ENCODE measurements at places on chromosomes 1 and 21.

DNA sequence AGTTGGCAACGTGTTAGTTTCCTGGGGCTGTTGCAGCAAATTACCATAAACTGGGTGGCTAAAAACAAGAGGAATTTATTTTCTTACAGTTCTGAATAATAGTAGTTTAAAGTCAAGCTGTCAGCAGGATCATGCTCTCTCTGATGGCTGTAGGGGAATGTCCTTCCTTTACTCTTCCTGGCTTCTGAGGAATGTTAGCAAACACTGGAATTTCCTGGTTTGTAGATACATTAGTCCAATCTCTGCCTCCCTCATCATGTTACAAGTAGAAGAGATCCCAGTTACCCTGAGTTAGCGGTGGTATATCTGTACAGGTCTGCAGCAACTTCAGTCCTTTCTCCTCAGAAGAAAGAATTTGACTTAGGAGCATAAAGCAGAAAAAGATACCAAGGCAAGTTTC lies 2249.1 kb downstream of the NCAM2 start:
- no peak for DNase-seq

DNA sequence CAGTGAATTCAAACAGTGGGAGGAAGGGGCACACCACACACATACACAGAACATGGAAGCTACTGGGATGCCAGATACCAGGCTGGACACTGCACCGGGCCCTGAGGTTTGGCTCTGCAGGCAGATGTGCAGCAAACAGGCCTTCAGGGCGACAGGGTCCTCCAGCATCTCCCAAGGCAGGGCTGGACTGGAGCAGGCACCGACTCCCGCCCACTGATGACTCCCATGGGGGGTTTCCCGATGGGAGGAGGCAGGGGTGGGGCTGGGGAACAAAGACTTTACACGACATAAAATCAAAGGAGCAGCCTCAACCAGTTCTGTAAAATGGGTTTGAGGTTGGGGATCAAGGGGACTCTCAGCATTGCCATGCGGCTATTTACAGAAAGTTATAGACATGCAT lies 118.1 kb downstream of the SYT2 start:
- DNase-seq: no peak

DNA sequence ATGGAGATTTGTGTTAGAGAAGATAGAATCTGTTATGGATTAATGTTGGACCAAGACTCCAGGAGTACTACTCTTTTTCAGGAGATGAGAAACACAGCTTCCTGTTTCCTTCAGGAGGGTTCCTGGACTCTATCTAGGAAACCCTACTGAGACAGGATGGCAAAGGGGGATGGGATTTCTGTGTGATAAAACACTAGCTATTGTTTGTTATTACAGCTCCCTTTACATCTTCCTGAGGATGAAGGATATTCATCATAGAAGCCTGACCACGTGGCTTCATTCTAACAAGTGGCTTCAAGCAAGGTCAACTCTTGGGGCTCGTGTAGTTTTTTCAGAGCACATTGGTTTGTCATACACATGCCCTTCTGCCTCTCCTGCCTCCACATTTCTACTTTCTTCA lies 33.3 kb downstream of the RGL1 start:
- no peak for DNase-seq

DNA sequence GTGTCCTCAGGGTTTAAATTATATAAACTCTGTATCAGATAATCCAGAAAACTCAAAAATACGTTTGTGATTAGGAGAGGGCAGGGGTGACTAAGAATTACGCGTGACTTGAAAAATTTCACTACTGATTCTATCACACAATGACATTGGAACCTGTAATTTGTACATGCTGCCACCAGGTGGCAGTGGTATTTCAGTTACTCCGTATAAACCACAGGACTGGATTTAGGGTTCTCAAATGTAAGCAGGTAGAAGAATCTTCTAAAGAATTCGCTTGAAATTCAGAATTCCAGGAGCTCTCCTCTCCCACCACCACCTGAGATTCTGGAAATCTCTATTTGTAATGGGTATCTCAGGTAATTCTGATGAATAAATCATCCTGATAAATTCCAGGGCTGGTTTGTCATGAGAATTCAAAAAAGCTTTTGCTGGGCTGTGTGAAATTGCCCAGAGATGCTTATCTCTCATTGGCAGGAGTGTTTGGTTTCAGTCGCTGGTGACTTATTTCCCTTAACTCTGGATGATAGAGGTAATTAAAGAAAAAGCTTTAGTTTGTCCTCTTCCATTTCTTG lies 1.7 kb upstream of the KRTAP7-1 start:
- peak; percentile 5 for DNase-seq

DNA sequence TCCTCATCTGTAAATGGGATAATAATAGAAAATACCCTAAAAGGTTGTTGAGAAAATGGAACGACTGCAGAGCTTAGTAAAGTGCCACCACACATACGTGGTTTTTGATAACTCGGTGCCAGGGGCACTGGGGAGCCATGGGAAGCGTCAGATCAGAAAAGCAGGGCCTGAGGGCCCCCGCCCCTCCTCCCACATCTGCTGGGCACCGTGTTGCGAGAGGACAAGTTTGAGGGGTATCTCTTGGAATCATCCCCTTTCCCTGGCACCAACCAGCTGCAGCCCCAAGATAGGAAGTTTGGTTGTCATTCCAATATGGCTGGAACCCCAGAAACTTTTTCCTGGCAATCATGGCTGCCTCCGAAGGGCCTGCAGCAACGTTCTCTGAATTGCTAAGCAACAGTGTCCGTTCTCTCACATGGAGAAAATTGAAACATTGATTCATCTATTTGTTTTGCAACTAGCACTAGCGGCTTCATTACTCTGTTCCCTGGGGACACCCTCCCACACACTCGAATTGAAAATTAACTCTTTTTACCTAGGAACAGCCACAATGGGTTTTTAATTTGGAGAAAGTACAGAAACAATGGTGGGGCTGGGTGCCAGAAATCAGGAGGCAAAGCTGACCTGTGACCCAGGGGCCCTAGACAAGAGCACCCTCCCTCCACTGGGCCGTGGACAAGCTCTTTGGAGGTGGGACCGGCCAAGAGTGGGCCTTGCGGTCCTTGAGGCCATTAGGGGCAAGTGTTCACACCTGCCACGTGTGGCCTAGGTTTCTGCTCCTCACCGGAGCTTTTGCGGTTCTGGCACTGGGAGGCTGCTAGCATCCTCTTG lies 190.0 kb upstream of the VAMP3 start:
- DNase-seq: peak; percentile 19

- no peak for DNase-seq
Observed at GRCh38 chr1:117312453-117313138, 54.7 kb upstream of the MAN1A2 start.

DNA sequence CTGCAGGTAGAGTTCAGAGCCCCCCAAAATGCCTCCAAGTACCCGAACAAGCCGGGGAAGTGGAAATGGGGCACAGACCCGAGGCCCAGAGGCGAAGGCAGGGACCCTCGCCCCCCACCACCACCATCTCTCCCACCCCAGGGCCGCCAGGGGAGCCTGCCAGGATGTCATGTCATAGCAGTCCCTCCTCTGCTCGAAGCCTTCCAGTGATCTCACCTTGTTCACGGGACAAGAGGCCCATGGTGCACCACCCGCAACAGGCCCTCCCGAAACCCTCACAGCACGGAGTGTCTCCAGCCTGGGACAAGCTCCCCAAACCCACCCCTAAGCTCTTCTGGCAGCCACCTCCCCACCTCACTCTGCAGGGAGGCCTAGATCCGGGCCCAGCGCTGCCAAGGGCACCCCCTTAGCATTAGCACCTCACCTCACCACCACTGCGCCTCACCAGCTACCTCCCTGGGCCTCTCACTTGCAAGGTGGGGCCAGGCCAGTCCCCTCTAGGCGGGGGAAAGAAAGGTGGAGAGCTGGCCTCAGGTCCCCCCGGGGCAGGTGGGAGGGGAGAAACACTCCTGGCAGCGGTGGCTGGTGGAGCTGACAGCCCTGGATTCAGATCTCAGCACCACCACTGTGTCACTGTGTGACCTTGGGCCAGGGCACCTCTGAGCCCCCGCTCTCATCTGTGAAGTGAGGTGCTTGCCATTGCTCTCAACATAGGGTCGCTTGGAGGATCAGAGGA lies 13.3 kb downstream of the CHD5 start:
- DNase-seq: no peak

DNA sequence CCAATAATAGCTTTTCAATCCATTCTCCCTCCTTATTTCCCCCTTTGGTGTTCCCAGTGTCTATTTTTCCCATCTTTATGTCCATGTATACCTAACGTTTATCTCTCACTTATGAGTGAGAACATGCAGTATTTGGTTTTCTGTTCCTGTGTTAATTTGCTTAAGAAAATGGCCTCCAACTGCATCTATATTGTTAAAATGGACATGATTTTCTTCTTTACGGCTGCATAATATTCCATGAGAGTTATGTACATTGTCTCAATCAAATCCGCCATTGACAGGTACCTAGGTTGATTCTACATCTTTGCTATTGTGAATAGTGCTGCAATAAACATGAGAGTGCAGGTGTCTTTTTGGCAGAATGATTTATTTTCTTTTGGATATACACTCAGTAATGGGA lies 126.7 kb downstream of the CTH start:
- no peak for DNase-seq

- DNase-seq: no peak
Observed at GRCh38 chr21:18204931-18205330, 39.7 kb upstream of the CHODL start.

DNA sequence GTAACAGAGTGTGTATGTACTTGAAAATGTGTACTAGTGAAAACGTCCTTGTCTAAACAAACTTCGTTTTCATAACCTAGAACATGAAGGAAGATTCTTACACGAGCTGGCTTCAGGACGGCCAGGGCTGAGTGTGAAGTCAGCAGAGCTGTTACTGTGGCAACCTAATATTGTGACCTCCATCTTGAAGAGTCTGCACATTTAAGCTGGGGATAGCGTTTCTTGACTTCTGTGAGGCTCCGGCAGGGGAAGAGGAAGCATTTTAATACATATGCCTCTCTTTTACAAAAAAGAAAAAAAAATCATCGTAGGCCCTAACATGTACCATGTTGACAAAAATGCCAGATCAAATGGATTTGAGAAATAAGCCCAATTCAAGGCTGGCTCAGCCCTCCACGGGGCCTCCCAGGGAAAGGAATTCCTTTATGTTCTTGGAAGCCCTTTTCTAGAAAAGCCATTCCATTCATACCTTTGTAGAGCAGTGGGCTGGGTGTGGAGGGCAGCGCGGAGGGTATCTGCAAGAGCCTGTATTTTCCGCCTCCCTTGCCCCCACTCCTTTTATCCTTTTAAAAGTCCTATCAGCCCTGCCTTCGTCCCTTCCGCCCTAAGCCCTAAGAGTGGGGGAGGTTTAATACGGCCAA lies 51.1 kb downstream of the SIM2 start:
- DNase-seq: no peak

Measured in NCI-H2081 (cell line).